ENCODE measurements at places on chromosomes 1 and 21.

DNA sequence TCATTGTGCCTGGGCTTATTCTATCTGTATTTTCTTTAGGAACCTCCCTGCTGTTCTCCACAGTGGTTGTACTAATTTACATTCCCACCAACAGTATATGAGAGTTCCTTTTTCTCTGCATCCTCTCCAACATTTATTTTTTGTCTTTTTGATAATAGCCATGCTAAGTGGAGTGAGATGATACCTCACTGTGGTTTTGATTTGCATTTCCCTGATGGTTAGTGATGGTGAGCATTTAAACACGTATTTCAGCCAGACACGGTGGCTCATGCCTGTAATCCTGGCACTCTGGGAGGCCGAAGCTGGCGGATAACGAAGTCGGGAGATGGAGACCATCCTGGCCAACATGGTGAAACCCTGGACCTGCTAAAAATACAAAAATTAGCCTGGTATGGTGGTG lies 57.9 kb downstream of the SLAMF6 start:
- DNase-seq: no peak

DNA sequence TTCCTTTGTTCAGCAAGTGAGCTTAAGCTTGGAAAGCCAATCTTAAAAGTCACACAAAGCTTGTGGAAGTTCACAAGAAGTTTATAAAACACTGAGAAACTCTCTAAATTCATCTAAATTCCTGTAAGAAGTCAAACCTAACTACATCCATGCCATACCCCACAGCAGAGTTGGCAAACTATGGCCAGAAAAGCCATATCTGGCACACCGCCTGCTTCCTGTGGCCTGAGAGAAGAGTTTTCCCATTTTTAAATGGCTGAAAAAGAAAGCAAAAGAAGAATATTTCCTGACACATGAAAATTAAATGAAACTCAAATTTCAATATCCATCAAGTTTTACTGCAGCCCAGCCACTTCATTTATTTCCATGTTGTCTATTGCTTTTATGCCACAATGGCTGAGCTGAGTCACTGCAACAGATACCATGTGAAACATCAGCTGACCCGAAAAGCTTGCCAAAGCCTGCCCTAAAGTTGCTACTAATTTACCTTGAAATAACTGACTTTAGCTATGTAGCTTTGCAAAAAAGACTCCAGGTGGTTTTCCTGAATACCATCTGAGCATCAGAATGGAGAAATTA lies 237.1 kb downstream of the SLC45A1 start:
- no peak for DNase-seq

GRCh38 chr1:151680391-151680790 lies 36.2 kb downstream of the CELF3 start:
- no peak for DNase-seq

GRCh38 chr1:238675221-238675620 lies 711.1 kb upstream of the CHRM3 start:
- no peak for DNase-seq

GRCh38 chr1:52153010-52153409 lies 11.1 kb downstream of the ZFYVE9 start:
- no peak for DNase-seq

DNA sequence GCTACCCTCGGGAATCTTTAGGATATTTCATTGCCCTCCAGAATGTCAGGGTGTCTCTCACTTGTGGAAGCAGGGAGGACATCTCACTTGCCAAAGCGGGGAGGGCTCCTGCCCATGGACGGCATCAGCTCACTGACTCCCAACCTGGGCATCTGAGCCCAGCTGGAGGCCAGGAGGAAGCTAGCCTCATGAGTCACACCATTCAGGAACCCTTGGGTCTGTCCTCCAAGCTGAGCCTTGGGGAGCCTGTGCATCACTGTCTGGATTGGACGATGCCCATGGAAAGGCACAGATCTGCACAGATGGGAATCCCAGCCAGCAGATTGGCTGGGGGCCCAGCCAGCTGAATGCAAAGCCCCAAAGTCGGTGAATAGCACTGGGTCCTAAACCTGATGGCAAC lies 25.2 kb downstream of the WNT3A start:
- DNase-seq: no peak

- no peak for DNase-seq
These were observed 16.4 kb upstream of the ATP1A1 start for GRCh38 chr1:116356673-116357072.

DNA sequence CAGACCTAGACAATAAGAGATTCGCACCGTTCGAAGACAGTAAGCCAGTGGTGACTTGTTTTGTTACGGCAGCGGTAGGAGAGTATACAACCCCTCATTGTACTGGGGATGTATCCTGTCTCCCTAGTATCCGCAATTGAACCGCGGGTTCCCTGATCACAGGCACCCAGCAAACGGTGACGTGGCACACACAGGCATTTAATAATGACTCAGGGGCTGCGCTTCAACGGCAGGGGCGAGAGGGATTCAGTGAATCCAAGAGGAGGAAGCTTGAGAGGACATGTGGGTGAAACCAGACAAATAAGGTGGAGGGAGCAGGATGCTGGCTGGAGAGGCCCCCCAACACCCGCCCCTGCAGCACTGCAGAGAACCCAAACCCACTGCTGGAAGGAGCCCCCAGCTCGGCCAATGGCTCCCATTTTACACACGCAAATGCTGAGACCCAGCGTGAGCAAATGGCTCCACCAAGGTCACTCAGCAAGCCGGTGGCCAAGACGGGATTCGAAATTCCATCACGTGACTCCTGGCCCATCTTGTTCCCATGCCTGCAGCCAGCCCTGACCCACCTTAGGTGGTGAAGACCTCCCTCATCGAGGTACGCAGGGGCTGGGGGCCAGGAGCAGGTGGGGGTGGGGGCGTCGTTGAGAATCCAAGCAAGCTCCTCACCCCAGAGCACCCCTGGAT lies 149.9 kb downstream of the SYF2 start:
- DNase-seq: no peak

DNA sequence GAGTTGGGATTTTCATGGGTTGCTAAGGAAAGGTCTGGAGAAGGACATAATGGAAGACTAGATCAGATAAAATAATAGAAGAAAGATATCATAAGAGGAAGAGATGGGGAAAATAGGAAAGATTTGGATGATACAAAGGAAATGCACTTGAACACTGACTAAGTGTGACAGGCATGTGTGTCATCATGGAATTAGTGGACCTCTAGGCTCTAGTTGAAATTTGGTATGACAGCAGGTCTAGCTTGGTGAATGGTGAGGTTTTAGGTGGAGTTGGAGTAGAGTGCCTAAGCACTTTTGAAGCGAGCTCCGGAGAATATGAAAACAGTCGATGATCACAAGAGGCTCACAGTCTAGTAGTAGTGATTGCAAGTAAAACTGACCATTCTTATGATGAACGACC lies 73.0 kb upstream of the PTGS2 start:
- DNase-seq: no peak

- no peak for DNase-seq
These were observed 152.7 kb upstream of the CAMK1G start for GRCh38 chr1:209430821-209431259.

GRCh38 chr1:117967477-117967876 lies 37.9 kb downstream of the WDR3 start:
- peak; percentile 22 for DNase-seq

- DNase-seq: peak; percentile 49
These were observed 9.1 kb downstream of the OLIG1 start for GRCh38 chr21:33078907-33079582.

DNA sequence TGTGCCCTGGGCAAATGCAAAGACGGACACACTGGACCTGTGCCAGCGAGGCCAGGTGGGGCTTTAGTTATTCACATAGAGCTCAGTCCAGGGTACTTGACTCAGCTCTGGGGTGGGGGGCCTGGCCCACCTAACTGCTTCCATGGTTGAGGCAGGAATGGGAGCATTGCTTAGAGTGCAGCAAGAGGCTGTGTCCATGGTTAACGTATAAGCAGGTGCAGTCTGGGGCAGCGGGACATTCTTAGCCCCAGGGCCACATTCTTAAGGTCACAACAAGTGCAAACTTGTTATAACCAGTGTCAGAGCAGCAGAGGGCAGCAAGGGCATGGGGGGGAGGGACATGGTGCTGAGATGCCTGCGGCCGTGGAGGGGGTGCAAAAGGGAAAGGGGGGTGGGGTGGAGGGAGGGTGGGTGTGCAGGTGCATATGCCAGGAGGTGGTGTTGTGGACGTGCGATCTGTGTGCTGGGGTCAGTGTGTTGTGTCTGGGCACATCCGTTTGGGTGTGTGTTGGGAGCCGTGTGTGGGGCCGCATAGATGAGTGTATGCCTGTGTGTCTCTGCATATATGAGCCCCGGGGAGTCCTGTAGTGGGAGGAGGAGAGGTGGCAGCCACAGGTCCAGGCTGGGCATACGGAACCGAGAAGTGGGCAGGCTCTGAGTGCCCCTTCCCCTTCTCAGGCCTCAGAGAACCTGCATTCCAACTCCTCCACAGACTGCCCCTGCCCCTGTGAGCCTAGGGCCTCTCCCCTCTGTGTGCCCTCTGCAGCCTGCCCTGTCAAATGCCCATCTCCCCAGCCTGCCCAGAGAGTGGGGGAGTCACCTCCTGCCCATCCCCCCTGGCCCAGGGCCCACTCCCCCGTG lies 8.4 kb downstream of the KCNJ10 start:
- DNase-seq: no peak

DNA sequence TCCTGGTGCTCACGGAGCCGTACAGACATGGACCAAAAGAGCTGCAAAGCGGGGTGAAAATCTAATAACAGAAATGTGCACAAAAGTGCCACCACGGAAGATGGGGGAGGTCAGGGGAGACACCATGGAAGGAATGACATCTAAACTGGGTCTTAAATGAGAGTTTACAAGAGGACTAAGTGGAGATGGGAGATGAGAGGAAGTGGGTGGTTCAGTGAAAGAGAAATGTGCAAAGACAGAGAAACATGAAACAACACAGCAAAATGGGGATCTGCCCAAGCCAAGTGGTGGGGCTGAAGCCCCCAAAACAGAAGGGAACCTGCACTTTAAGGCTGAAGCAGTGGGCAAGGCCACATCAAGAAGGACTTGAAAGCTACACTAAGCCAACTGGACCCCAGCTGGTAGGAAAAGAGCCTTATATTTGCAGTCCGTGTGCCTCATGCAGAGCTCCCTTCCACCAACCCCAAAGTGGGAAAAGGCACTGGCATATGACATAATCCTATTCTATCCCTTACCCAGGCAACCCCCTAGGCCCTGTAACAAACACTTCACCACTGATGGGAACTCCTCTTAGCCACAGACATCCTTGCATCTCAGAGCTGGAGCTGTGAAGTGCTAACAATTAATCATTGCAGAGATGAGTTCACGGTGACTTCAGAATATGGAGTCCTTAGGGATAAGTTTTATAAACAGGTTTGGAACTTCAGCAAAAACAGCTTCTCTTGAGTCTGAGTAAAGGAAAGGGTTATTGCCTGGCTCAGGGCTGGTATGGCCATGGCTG lies 198.6 kb upstream of the EDN2 start:
- no peak for DNase-seq

DNA sequence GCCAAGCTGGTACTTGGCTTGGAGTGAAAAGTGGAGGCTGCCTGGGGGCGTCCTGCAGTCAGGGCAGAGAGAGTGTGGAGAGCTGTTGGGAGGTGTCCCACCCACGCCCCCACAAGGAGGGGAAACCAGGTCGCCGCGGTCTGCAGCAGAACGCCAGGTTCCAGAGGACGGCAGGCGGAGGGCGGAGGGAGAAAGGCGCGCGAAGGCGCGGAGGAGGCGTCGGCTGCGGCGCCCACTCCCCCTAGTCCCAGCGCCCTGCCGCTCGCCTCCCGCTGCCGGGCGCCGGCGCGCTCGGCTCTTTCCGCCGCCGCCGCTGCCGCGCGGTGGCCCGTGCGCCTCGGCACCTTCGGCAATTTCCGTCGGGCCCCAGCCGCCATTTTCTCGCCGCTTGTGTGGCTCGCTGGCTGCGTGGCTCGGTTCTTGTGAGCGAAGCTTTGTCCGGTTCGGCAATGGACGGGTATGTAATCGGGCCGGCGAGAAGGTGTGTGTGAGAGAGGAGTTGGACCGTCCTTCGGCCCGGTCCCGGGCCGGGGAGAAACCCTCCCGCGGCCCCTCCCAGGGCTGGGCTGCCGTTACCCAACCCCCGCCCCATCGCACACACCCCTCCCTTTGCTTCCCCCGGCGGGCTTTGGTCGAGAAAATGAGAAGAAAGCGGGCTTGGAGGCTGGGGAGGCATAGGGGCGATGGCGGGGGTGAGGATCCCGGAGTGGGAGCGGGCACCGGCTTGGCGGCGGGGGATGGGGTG lies at the start of gene PTBP2:
Gene PTBP2, plus strand, starts transcription at position 369 of the 745 bp plus-strand sequence. Its CDS starts 81 bp downstream, at position 450.
- peak; percentile 32 for DNase-seq

DNA sequence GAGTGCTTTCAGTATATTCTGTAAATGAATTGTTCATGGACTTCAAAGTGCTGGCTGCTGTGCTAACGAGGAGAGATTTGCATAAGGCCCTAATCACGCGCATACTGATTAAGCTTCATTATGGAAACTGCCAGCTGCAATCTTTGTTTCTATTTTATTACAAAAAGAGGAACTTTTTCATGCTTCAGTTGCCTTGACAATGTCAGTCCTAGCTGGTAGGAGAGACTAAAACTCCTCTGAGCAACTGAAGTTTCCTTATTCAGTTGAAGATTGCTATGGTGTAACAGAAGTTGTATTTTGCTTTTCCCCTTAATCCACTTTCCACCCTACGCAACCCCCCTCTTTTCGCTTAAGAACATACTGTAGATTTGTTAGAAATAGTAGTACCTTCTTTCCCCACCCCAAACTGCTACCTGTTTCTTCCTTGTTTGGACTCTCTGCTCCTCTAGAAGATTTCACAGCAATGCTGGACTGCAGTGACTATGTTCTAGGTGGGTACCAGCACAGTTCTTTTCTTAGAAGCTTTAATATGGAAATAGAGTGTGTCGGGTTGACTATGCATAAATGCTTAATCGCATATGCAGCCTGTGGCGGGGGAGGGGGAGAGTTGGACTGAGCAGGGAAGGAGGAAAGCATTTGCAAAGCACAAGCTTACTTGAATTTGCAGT lies 108.3 kb downstream of the POU2F1 start:
- peak; percentile 96 for DNase-seq

GRCh38 chr1:1055841-1056736 lies 18.0 kb downstream of the RNF223 start:
- no peak for DNase-seq

GRCh38 chr1:4394366-4394765 lies 260.0 kb upstream of the AJAP1 start:
- DNase-seq: no peak

DNA sequence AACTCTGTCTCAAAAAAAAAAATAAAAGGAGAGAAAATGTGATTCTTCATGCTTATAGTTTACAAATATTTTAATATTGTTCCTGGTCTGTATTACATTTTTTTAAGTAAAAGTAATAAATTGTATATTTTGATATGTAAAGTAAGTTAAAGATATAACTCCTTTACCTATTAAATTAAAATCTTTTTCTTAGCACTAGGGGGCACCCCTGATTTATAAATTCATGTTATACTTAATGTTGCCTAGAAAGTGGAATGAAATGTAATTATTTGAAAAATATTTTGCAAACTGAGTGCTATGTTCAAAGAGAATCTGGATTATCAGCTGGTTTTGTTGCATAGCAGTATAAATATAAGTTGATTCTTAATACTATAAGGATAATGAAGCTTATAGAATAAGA lies 49.2 kb downstream of the RALGPS2 start:
- DNase-seq: no peak
